ENCODE measurements at places on chromosomes 7 and 10. TPM values are rescaled to one million over a fixed set of nuclear protein-coding genes. Genes with fewer than 3 reads are reported as not detected.

GRCh38 chr10:77825965-77826364 is 100.6 kb downstream of the DLG5 start:
- DNase-seq, result no peak

- DNase-seq, result no peak
These were observed 9.6 kb upstream of the TRIM8 start for GRCh38 chr10:102634686-102635085.

DNA sequence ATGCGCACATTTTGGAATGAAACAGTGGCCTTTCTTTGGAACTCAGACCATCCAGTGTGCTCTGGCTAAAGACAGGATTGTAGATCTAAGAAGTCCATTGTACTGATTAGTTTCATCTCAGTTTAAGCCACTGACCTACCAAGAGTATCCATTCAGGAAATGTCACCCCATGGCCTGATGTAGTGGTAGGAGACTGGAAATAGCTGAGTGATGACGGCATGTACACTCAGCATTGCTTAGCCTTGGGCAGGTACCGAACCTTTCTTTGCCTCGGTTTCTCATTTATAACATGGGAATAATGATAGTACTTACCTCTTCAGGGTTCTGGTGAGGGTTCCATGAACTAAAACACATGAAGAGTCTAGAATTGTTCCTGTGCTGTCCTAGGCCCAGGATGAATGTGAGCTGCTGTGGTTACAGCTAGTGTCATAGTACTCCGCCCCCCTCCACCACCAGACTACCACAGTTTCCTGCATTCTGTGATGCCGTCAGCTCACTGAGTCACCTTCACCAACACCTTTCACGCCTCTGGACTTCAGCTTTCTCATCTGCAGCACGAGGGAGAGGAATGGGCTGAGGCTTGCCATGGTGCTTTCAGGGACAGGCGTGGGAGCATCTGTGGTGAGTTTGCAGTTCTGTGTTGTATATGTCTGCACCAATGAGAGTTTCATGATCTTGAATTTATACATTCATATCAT is 484.0 kb upstream of the GALNT17 start:
- no peak for DNase-seq

GRCh38 chr10:4181621-4182049 is 396.6 kb upstream of the KLF6 start:
- DNase-seq, result no peak

DNA sequence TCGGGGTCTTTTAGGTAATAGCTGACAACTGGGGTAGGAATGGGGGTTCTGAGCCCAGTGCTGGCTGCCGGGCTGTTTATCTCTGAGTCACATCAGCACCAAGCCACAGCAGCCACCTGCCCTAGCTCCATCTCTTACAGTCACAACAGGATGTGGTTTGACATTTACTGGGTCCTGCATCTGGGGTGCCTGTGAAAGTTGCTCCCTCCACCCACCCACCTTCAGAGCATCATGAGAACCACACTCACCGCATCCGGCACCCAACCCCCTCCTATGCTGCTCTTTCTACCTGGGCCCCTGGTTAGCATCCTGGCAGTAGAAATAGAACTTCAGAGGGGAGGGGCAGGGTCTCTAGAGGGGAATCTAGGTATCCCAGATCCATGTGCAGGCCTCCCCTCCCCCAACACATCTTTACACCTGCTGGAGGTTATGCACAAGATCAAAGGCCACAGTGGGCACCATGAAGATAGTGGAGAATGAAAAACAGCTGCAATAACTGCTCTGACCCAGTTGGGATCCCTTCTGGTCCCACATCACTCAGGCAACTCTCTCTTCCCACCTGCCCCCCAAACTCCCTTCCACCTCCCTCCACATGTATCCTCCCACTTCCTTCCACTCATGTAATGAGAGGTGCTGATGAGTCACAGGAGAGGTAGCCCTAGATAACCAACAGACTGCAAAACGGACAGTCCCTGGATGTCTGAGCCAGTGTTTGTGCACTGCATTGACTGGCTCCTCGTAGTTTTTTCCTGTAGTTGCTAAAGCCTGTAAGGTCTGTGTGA is 38.2 kb downstream of the PRSS2 start:
- DNase-seq, result no peak

DNA sequence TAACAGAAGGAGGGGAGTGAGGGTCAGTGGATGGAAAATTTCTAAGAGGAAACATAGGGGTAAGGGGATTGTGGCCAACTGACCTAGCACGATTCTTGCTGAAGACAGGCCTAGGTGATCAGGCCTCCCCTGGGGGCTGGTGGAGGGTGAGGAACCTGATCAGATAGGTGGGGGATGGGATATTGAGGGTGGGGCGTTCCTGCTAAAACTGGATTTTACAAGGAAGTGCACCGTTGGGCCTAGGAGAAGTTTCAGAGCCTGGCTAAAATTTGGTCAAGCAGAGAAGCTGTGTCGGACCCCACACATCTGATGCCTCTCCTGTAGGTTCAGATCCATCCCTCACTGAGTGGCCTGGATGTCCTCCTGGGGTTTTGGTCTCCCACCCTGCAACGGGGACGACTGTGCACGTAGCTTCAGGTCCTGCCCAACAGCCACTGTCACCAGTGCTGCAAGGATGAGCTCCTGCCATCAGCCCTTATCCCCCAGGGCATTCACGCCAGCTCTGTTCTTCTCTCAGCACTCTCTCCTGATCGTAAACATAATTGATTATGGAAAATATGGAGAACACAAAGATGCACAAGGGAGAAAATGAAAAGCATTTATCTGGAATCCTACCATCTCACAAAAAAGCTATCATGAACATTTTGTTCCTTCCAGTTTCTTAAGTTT is 89.9 kb downstream of the ADCY1 start:
- DNase-seq, result no peak

DNA sequence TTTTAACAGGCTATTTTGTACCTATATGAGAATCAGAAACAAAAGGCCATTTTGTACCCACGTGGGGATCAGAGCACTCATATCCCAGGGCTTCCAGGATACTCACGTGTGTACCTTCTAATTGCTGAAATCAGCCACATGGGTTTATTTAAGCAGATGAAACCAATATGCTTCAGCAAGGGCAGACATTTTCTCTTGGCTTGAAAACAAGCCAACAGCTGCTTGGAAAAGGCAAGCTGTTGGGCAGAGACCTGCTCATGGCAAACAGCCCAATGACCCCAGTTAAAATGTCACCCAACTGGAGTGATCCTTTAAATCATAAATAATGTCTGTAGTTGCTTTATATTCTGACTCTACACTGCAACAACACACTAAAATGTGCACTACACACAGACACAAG is 26.5 kb upstream of the TOMM7 start:
- DNase-seq, result no peak

GRCh38 chr10:90602862-90603610 is 254.8 kb downstream of the HTR7 start:
- DNase-seq, result no peak

DNA sequence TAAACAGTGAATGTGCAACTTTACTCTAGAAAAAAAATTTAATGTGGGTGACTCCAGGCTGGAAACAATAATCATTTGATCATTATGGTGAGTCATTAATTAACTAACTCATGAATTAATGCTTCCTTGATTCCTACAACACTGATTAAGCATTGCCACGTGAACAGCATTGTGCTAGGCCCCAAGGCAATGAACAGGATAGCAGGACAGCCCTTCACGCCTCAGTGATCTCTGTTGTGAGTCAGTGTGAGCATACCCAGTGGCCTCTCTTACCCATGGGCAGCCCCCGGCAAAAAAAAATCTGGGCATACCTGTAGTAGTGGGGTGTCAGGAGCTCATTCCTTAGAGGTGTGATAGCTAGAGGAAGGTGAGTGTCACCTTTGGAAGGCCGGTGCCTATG is 76.0 kb downstream of the DENND2A start:
- no peak for DNase-seq

GRCh38 chr10:122530177-122530576 is 30.4 kb upstream of the DMBT1 start:
- DNase-seq, result no peak

- no peak for DNase-seq
These were observed 1.3 kb upstream of the EBF3 start for GRCh38 chr10:129965425-129965808.

The LAMB1 gene
- total RNA-seq, result 144 TPM

The EPC1 gene
- 40.2 TPM for total RNA-seq

DNA sequence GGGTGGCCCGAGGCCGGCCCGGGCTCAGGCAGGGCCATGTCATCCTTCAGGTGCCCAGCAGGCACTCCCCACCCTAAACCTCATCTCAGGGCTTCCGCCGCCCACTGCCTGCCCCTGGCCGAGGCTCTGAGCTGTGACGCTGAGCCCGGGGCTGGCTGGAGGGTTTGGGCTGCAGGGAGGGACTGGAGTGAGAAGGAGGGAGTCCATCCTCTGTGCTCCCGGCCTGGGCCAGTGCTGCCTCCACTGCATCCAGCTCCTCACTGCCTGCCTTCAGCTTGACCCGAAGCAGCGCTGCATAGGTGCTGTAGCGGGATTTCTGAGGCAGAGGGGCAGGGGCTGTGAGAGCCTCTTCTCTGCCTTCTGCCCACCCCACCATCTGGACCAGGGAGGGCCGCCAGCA is 7.6 kb downstream of the NFKB2 start:
- no peak for DNase-seq

- no peak for DNase-seq
These were observed 55.9 kb upstream of the KIAA1217 start for GRCh38 chr10:24153031-24153430.

- no peak for DNase-seq
These were observed 16.9 kb downstream of the LHPP start for GRCh38 chr10:124478515-124478914.

GRCh38 chr7:38518541-38518940 is 112.6 kb downstream of the AMPH start:
- no peak for DNase-seq

GRCh38 chr10:11743461-11744338 is 1.5 kb downstream of the ECHDC3 start:
- DNase-seq, result no peak

GRCh38 chr10:133349160-133349568 is 2.0 kb downstream of the PRAP1 start:
- no peak for DNase-seq

The VSTM4 gene
- total RNA-seq, result 24.4 TPM

GRCh38 chr7:139494835-139495579 is 11.5 kb upstream of the KLRG2 start:
- no peak for DNase-seq

DNA sequence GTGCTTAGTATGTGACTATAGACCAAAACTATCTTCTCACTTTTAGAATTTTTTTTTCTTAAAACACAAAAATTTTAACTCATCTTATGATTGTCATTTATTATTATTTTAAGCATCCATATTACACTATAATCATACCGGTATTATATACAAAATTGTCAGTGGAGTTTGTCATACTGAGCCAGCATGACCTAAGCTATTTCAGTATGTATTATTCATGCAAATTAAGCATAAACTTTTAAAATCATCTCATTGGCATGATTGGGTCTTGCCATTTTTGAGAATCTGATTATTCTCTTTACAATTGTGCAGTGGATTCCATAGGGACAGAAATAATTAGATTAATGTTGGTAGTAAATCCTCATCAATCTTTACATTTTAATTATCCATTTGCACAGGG is 46.2 kb upstream of the STMP1 start:
- no peak for DNase-seq

- DNase-seq, result no peak
These were observed 182.8 kb upstream of the PHYHIPL start for GRCh38 chr10:58993480-58994221.

- no peak for DNase-seq
These were observed 228.1 kb upstream of the NFE2L3 start for GRCh38 chr7:25923741-25924460.

DNA sequence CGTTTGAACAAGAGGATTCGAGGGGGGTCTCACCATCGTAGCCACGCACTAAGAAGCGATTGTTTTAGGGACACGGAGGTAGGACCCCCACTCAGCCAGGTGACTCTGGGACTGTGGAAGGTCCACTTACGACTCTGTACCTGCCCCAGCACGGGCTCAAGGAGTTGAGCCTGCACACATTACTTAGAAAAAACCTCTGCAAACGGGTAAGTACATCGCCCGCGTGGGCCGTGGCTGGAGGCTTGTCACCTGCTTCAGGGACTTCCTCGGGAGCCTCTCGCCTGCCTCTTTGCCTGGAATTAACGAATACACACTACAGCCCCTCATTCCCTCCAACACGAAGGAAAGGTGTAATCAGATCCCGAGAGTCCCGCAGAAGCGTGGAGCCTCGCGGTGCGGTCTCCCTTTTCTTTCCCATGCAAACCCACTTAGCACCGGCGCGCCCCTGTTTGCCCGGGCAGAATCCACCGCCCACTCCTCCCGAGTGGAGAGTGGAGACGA is 826 bp downstream of the PODXL start:
- DNase-seq, result no peak

The DLX5 gene
- not detected for total RNA-seq

DNA sequence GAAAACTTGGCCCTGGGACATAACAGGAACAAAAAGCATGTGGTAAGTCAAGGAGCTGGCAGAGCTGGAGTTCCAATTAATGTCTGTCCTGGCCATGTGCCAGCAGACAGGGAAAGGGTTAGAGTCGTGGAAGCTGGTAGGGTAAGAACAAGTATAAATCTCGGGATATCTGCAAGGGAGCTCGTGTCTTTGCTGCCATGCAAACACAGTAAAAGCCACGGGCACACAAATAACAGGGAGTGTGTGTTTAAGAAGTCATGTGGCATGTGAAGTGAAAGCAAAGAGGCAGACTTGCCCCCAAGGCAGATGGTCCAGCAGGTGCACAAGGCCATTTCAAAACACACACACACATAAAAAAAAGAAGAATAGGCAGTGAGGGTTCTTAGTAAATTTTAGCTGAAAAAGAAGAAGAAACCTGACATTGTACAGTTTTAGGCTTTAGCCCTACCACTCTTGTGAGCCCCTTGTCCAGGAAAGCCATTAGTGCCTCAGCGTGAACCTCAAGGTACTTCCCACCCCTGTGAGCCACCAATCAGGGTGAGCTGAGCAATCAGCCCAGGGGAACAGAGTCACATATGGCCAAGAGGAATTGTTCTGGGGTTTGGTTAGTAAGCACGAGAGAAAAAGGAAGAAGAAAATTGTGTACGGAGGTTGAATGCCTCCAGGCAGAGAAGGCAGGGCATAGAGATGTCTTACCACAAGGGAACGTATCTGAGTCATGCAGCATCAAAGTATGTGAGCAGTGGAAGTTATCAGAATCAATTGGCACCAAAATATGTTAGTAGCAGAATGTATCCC is 32.8 kb upstream of the ARHGAP12 start:
- DNase-seq, result no peak

GRCh38 chr7:114715907-114716306 is 206.0 kb upstream of the MDFIC start:
- no peak for DNase-seq

The SHOC2 gene
- total RNA-seq, result 41.6 TPM

- no peak for DNase-seq
These were observed 90.3 kb downstream of the SRPK2 start for GRCh38 chr7:105298439-105298894.

The TNS3 gene
- 138 TPM for total RNA-seq
